Activated CD4-positive, CD25-positive, alpha-beta regulatory T cell (primary cell): ENCODE measurements at places on chromosomes 13 and 19.
A peak's percentile ranks its signal among the peaks of the same experiment; 100 is the strongest.

DNA sequence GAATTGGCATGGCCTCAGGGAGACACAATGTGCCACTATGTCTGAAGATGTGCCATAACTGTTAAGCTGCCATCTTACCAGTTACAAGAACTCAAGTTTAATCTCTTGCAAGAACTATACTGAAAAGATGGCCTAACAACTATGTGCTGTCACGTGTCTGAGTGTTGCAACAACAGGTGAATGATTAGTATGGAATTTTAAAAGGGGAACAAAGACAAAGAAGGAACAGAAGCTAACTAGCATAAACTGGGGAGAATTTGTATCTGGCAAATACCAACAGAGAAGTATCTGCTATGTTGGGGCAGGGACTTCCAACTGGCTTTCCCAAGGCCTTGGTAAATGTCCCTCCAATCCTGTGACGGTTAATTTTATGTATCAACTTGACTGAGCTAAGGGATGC, 11.5 kb upstream of the ACOD1 start:
- no peak for DNase-seq

- no peak for DNase-seq
Observed at GRCh38 chr13:71412231-71412630, 454.8 kb downstream of the DACH1 start.

DNA sequence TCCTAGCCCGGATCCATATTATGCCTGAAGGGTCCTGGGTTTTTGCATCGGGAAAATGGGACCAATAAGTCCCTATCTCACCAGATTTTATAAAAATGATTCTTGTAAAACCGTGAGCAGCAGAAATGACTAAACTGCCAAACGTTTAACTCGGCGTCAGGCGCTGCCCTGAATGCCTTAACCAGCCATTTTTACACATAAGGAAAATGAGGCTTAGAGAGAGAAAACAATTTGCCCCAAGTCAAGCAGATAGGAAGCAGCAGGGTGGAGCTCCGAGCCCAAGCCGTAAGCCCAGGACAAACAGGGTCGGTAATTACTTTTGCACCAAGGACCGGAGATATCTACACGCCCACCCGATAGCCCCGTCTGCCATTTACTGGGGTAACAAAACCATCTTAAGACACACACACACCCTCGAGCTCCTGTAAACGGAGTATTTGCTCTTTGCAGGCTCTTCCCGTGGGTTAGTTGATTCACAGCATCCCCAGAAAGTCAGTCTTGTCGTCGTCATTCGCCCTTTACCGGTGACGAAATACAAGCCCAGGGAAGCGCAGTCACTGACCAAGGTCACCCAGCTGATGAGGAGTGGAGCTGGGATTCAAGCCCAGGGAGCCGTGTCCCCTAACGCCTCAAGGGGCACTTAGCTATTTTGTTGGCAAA, 16.0 kb upstream of the MRI1 start:
- DNase-seq: no peak

GRCh38 chr13:113445791-113446487, 7.3 kb downstream of the ADPRHL1 start:
- no peak for DNase-seq

GRCh38 chr13:110341445-110342244, 34.6 kb downstream of the COL4A2 start:
- no peak for DNase-seq

- no peak for DNase-seq
Observed at GRCh38 chr13:101817898-101818297, 365.4 kb downstream of the ITGBL1 start.

DNA sequence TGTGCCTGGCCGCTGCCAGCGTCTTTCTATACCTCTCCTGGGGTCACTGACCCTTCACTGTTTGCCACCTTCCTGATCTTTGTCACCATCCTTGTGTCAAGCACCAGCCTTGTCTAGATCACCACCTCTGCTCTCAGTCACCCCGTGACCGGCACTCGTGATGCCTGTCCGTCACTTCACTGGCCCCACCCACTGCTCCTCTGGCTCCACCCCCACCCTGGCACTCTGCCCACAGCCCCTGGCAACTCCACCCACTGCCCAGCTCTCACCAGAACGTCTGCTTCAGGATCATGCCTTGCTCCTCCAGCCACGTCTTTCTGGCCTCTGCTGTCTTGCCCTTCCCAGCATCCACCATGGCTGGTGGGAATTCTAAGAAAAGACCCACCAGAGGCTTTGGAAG, 24.8 kb upstream of the PLA2G4C start:
- no peak for DNase-seq

- no peak for DNase-seq
Observed at GRCh38 chr19:48595833-48596232, 10.7 kb upstream of the SPACA4 start.

- no peak for DNase-seq
Observed at GRCh38 chr13:113229791-113230190, 20.4 kb downstream of the CUL4A start.

DNA sequence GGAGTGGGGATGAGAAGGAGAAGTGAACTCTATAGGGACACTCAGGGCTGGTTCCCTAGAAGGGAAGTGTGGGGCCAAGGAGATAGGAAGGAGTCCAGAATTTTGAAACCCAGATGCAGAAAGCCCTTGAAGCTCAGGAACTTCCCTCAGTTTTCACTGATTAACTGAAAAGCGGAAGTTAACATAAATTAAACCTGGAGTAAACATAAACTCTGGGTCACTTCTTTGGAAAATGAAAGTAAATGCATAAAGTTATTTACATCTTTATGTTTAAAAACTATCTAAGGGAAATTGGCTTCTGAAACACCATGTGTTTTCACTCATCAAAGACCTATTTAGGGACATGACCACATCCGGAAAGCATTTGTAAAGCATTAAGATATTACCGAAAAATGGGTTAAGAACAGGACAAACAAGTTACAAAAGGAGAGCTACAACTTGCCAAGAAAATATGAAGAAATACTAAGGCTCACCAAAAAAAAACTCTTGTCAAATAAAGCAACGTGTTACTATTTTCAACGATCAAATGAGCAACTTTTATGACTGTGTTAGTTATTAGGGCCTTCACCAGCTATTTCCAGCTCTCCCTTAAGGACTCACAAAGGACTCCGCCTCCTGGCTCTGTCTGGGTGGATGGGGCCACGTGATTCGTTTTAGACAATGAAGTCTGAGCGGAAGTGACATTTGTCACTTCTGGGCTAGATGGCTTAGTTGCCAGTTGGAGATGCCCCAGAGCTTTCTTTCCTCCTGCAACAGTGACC, 439.1 kb upstream of the ZNF507 start:
- DNase-seq: no peak

DNA sequence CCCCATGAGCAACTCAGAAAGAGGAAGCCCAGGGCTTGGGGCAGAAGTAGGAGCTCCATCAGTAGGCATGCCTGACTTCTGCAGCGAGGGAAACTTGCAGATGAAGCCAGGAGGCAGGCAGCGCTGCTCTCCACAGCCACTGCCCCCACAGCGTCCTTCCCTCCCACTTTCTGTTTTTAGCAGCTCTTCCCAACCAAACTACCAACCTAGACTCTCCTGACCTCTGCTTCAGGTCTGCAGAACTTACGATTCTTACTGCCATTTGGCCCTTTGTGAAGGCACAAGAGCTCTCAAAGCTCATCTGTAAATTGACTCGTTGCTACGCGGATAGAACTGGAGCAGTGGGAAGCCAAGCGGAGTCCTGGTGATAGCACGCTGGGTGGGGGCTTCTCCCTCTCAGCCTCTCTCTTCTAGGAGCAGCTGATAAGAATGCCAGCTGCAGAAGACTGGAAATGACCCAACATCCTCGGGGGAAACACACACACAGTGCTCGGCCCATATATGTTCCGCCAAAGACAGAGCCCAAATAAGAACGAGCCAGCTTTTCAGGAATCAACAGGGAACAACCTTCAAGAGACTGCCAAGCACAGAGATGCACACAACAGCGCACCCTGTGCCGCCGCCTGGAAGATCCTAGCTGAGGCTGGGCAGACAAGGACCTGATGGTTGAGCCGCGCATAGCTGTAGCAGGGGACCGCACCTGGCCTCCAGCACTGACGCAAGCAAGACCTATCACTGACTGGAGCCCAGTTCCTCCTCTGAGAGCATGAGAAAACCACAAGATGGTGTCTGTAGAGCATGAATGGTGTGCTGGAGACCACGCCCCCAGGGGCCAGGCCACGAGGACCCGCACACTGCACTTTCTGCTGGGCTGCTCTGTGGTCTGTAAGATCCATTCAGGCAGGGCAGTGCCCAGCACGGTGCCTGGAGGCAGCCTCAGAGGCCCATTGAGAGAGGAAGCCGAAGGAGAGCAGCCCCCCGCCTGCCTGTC, 15.9 kb upstream of the SLC35E1 start:
- no peak for DNase-seq

DNA sequence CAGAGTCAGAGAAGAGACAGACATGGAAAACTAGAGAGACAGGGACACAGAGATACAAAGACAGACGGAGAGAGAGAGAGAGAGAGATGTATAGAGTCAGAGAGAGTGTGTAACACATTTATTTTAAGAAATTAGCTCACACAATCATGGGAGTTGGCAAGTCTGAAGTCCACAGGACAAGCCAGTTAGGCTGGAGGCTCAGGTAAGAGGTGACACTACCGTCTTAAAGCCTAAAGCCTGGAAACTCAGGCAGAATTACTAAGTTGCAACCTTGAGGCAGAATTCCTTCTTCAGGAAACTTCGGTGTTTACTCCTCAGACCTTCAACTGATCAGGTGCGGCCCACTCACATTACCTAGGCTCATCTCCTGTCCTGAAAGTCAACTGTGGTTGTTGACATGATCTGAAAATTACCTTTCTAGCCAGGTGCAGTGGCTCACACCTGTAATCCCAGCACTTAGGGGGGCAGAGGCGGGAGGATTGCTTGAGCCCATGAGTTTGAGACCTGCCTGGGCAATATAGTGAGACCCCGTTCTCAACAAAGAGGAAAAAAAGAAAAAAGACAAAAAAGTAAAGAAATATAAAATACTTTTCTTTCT, 2.8 kb upstream of the TNFSF14 start:
- DNase-seq: no peak

GRCh38 chr19:4969292-4969771, 419 bp downstream of the KDM4B start:
- DNase-seq: no peak

GRCh38 chr13:23467048-23467931, 33.8 kb upstream of the SACS start:
- no peak for DNase-seq

GRCh38 chr13:86841264-86841663, 829.9 kb upstream of the SLITRK5 start:
- DNase-seq: no peak

GRCh38 chr13:73879346-73880015, 254.7 kb downstream of the KLF12 start:
- no peak for DNase-seq

DNA sequence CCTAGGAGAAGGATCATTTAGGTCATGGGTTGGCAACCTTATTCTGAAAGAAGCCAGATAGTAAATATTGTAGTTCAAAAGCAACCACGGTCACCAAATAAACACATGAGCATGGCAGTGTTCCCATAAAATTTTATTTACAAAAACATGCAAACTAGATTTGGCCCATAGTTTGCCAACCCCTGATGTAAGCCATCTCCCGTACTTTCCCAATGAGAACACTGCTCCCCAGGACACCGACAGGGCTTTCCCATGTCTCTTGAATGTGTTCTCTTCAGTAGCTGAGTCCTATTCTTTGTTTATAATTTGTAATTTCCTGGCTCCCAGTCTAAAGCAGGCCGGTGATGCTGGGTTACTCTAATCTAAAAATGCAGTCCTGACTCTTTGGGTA, 239.6 kb downstream of the LHFPL6 start:
- no peak for DNase-seq

DNA sequence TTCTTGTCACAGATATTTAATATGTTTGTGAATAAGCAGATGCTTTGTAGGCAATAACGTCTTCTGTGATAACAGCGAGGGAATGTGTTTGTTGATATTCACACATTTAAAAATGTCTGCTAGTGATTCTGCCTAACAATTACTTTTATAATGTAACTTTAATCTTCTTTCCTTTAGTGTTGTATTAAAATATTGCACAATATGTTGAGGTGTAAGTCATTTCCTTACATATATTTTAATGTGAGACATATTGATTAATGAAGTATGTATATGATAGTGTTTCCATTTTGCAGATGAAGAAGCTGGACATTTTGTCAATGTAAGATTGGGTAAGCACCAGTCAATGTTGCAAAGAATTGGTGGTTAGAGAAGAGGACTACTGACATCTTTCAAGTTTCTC, 324.4 kb downstream of the SLITRK1 start:
- DNase-seq: no peak

DNA sequence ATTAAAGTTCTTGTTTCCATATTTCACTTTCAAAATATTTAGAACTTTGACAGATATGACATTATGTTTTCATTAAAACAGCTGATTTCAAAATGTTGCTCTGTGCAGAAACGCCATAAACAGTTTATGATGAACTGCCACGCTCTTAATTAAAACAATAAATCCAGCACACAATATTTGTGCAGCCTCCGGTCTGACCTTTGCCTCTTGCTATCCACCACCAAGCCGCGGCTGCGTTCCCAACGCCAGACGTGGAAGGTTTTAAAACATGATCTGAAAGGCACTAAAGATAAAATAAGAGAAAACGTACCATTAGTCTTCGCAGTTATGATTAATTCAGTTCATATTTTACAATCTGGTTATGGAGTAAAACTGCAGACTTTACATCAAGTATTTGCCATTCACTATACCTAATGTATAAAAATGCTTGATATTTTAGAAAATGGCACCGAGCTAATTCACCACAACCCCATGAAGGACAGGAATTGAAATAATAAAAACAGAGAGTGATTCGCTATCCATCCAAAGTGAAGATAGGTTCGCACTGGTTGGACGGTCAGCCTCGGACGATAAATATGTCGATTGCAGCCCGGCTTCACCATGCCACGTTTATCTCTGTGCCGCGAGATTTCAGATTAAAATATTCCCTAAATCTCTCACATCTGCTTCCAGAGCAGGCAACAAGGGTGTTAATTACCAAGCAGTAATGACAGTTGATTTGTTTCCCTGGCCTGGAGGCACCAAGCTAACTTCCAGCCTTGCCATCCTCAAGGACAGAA, 103.3 kb upstream of the ZNF507 start:
- DNase-seq: no peak

DNA sequence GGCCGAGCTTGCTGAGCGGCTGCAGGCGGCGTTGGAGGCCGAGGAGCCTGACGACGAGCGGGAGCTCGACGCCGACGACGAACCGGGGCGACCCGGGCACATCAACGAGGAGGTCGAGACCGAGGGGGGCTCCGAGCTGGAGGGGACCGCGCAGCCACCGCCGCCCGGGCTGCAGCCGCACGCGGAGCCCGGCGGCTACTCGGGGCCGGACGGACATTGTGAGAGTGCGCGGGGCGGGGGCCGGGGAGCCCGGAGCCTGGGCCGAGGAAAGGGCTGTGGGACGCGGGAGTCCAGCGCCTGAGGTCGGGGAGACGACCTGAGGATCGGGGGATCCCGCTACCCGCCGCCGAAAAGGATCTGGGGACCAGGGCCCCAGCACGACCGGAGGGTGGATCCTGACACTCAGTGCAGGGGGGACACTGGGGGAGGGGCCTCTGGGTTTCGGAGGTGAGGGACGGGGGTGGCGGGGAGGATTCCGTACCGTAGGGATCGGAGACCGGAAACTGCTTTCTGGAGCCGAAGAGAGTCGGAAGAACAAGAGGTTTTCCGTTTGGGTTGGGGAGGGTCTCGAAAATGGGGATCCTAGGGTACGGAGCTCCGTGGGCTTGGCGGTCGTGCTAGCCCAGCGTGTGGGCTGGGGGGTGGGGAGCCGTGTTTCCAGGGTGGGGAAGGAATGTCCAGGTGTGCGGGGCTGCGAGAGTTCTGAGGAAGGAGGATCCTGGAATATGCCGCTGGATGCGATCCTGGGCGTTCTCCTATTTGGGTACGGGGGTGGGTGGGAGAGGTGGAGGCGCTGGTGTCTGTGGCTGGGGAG, 616 bp downstream of the HNRNPUL1 start:
- peak; percentile 23 for DNase-seq
